ENCODE measurements at places on chromosomes 6 and 20.

DNA sequence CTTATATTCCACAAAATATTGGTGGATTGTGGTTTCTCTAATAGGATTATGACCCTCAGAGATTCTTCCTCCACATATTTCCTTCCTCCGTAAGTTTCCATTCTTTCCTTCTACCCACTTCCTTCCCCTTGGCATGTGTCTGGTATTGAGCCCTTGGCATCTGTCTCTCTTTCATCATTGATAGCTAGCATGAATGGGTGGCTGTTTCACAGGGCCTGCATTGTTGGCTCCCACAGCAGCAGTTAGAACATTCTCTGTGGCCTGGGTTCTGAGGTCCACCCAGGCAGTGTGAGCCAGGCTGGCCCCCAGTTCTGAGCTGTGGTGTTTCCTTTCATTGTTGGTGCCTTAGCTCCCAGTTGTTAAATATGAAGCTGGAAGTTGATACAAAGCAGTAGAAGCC is 125.3 kb downstream of the ANKS1A start:
- DNase-seq = no peak

- DNase-seq = no peak
Measured at GRCh38 chr6:149433881-149434280, 33.8 kb downstream of the SUMO4 start.

DNA sequence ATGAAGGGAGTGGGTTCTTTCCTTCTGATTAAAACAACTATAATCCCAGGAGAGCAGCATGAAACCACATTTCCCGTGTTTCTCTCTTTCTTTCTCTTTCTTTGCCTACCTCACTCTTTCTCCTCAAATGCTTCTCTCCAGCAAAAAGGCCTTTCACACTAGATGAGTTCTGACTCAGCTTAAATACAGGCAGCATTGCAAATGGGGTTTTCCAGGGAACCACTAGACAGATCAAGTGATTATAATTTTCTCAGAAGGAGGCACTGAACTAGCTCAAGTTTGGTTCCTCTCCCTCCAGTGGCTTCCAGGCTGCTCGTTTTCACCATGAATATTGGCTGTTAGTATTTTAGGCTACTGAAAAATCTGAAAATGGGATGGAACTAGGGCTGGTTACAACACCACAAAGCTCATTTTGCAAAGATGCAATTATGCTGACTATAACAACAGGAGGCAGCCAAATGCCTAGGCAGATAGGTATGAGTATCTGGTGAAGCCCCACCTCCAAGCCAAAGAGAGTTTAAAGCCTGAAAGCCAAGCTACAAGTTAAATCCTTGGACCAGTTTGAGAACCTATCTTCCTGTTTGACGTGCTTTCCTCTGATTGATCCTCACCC is 260.0 kb downstream of the MMUT start:
- no peak for DNase-seq

DNA sequence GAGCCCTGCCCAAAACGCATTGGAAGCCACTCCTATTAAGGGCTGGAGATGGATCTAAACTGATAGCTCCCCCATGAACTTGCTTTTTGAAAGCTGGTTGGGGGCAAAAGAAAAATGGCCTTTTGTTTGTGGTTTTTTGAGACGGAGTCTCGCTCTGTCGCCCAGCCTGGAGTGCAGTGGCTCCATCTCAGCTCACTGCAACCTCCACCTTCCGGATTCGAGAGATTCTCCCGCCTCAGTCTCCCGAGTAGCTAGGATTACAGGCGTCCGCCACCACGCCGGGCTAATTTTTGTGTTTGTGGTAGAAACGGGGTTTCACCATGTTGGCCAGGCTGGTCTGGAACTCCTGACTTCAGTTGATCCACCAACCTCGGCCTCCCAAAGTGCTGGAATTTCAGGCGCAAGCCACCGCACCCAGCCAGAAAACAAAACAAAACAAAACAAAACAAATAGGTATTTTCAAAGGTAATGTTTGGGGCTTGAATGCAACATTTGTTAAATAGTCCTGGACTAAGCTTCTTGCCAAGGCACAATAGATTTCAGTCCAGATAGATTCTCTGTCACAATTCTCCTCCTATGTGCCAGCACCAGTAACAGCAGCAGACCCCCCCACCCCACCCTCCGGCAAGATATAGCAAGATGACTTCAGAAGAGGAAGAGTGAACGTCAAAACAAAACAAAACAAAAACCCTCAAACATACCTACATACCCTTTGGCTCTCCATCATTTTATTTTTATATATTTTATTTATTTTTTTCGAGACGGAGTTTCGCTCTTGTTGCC is 26.5 kb upstream of the ABT1 start:
- DNase-seq = no peak

- DNase-seq = no peak
Measured at GRCh38 chr6:151699719-151700118, 107.8 kb upstream of the ESR1 start.

DNA sequence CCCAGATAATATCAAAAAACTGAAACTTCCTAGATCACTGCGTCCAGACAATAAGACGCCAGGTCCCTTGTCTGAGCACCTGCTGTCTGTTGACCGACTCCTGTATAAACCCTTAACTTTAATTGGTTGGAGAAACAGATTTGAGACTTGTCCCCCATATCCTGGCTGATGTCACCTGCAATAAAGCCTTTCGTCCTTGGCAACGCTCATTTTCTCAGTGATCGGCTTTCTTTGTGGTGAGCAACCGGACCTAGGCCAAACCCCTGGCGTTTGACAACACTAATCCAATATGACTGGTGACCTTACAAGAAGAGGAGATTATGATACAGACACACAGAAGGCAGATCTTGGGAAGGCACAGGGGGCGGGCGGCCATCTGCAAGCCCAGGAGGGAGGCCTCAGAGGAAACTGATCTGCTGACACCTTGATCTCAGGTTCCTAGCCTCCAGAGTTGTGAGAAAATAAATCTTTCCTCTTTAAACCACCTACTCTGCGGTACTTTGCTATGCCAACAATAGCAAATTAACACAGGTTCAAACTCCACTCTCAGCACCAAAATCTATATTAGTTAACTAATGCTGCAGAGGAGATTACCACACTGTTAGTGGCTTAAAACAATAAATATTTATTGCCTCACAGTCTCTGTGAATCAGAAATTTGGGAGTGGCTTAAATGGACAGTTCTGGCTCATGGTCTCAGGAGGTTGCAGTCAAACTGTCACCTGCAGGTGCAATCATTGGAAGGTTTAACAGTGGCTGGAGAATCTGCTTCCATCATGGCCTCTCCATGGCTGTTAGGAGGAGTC is 178.7 kb downstream of the OTOR start:
- no peak for DNase-seq

DNA sequence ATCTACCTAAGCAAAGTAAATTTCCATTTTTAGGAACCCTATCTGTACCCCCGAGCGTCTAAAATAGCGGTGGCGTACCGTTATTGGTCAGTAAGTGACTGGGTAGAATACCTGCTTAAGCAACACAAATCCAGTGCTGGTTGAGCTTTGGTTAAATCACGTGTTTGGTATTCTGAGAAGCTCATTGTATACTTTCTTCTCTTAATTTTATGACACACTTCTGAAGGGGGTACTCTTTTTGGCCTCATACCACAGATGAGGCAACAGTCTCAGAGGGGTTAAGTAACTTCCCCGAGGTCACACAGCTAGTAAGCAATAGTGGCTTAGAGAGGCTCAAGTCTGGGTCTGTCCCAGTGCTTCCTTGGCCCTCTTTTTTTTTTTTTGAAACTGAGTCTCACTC is 151.2 kb downstream of the TFAP2C start:
- no peak for DNase-seq

DNA sequence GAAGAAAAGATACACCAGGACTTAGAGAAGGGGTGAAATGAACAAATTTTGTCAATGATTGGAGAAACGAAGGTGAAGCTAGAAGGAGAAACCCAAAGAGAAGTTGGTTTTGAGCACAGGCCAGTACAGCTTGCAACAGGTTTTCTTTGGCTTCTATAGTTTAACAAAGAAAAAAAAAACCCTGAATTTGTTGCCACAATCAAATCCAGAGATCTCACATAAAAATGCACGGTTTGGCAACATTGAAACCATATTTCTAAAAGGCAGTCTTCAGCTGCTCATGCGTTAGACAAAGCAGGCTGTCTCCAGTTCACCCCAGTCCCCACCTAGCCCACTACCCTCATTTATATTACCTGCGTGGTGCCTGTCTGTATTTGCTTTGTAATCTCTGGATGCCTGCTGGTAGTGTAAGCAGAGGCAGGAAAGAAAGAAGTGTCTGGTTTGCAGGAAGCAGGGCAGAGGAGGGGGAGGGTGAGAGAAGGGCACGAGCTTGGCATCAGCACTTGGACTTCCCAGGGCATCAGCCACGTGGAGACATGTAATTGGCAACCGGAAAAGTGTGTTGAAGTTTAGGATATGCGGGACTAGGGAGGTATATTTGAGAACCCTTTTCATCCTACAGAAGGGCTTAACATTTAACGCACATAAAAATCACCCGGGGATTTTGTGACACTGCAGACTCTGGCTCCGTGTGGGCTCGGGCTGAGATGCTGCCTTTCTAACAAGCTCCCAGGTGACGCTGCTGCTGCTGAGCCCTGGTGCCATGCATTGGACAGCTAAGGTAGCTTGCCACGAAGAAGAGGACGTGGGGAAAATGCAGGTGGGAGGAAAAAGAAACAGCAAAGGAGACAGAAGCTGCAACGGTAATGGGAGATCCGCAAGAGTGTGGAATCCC is 14.4 kb downstream of the PFDN4 start:
- DNase-seq = no peak

- peak; percentile 26 for DNase-seq
Measured at GRCh38 chr20:62892348-62893304, 31.0 kb upstream of the TCFL5 start.

- no peak for DNase-seq
Measured at GRCh38 chr6:119344306-119344705, 5.3 kb downstream of the MAN1A1 start.

DNA sequence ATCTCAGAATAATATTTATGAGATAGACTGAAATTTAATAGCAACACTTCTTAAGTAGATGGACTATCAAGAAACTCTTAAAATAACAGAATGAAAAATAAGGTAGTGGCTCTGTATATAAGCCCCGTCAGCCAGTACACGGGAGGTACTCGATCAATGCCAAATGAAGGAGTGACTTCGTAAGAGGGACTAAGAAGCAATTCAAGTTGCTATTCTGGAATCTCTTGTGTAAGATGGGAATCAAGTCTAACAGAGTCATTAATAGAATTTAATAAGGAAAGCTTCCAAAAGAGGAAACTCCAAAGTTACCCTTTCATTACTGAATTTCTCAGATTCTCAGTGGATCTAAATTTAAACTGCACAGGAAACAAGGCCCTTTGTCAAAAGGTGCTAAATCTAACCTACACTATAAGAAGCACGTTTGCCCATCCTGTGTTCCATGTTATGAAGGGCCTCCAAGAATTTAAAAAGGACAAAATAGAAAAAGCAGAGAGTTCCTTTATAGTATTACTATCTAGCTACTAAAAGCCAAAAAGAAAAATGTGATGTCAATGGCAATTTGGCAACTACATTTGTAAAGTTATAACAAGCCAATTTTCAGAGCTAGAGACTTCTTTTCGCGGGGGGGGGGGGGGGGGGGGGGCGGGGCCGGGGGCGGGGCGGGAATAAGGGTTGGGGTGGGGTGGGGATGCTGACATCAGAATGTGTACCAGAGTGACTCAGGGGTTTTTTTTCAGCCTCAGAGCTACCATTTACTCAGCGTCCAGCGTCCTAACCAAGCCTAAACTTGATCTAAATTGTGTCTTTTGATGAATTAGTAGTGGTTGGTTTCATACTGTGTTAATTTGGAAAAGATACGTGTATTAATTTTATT is 200.6 kb downstream of the GMPR start:
- no peak for DNase-seq

- no peak for DNase-seq
Measured at GRCh38 chr6:82337688-82338257, 25.8 kb upstream of the TPBG start.

GRCh38 chr6:29853245-29853644 is 25.6 kb downstream of the HLA-G start:
- no peak for DNase-seq

DNA sequence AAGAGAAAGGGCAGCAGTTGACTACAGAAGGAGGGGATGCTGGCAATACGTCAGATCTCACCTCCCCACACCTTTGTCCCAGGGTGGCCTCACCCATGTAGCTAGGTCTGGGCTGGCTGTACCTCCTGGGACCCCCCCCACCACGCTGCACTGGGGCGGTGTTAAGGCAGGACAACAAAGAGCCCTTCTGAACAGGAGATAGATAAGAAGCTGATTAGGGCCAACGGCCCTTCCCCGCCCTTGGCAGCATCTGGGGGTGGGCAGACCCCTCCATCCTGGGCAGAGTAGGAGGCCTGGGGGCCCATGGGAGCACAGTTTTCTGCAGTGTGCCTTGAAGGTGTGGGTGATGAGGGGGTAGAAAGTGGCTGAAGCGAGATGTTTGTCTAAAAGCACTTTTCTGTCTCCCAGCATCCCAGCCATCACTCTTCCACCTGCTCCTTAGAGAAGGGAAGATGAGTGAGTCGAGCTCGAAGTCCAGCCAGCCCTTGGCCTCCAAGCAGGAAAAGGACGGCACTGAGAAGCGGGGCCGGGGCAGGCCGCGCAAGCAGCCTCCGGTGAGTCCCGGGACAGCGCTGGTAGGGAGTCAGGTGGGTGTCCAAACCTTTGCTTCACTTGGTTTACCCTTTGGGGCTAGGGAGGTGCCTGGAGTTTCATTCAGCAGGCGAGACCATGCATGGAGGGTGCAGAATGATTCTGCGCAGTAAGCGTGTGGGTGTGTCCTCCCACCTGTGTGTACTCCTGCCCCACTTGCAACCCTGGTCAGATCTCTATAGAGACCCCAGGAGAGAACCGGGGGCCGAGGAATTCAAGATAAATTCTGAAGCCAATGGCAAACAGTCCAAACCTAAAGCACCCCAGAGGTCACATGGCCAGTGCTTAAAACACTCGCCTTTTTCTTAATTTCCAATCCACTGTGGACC is 3.9 kb downstream of the HMGA1 start:
- DNase-seq = no peak

GRCh38 chr6:138765896-138766655 is 7.5 kb upstream of the CCDC28A start:
- no peak for DNase-seq

DNA sequence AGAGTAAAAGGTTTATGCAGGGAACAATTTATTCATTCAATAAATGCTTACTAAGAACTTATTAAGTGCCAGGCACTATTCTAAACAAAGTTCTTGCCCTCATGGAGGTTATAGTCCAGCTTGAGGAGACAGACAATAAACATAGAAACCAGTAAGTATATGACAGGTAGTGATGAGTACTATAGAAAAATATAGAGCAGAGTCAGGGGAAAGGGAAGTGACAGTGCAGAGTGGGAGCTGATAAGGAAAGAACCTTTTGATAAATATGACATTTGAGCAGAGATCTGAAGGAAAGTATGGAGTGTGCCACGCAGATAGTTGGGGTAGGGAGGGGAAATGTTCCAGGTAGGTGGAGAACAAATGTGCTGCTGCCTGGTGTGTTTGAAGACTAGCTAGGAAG is 12.1 kb downstream of the ACSS2 start:
- no peak for DNase-seq
